ENCODE measurements at places on chromosomes 1 and 21.
A peak's percentile ranks its signal among the peaks of the same experiment; 100 is the strongest.

- DNase-seq, result no peak
These were observed 86.4 kb upstream of the JUN start for GRCh38 chr1:58870298-58870676.

DNA sequence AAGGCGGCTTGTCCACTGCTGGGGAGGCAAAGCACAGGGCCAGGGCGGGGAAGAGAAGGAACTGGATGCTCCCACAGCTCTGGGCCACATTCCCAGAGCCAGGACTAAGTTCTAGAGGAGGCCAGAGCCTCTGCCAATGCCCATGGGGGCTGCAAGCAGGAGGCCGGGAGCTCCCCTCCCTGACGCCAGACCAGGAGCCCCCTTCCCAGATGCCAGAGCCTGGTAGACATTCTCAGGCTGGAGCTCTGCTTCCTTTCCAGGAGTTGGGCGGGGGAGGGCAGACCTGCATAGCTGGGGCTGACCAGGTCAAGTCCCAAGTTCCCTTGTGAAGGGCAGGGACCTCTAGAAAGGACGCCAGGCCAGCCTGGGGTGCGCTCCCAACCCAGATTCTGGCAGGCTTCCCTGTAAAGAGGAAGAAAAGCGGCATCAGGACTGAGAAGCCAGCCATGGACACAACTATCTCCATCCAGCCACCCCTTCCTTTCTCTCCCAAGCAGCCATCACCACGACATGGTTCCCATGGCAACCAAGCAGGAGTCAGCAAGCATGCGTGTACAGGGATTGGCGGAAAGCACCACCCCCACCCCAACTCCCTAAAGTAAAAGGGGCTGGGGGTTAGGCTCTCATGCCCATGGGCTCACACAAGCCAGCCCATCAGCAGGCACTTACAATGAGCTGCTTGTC is 13.4 kb downstream of the KIF21B start:
- DNase-seq, result no peak

DNA sequence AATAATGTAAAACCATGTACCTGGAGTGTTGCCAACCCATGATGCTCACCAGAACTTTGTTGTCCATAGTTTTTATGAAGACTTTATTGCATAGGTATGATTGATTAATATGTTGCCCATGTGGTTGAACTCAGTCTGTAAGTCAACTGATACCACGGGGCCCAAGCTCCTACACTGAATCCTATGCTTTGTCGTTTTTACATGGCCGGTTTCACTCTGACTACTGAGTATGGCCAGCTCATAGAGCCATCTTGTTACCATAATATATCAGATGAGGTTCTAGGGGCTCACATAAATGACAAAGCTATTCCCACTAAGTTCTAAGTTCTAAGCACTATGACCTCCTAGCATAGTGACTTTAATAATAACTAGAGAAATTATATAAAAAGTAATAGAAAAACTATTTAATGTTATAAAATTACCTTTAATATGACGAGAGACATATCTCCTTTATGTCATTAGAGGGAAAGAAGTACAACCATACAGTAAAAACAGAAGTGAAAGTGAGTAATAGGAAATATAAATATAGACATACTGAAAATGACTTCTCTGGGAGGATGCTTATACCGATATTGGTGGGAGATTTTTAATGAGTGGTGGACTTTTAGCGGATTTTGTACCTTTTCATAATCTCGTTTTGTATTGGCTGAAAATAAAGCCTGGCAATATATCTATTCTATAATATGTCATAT is 983.4 kb upstream of the PRMT6 start:
- DNase-seq, result no peak

GRCh38 chr1:33086384-33086850 is 5.5 kb downstream of the AZIN2 start:
- DNase-seq, result peak; percentile 44

DNA sequence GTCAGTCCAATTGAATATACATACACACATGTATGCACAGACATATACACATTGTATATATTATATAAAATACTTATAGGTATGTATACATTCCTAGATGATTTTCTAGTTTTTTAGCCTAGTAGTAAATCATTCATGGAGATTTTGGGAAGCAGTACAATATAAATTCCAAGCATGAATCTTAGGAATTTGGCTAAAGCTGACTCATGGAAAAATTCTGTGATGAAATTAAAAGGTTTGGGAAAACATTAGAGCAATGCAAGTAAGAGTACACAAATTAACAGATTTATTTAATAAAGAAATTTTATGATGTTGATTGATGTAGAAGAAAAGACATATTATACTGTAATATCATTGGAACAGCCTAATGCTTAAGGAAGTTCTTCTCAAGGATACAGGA is 43.7 kb upstream of the PTGFR start:
- DNase-seq, result no peak

- no peak for DNase-seq
These were observed 136.2 kb downstream of the PSMG1 start for GRCh38 chr21:39047046-39047445.

GRCh38 chr1:205306929-205307566 is 14.5 kb downstream of the NUAK2 start:
- DNase-seq, result no peak

- no peak for DNase-seq
These were observed 8.6 kb downstream of the TMED5 start for GRCh38 chr1:93171549-93172034.

- DNase-seq, result no peak
These were observed 282.3 kb downstream of the TTLL7 start for GRCh38 chr1:83716641-83717040.

GRCh38 chr1:86645851-86646250 is 58.5 kb upstream of the SH3GLB1 start:
- no peak for DNase-seq

DNA sequence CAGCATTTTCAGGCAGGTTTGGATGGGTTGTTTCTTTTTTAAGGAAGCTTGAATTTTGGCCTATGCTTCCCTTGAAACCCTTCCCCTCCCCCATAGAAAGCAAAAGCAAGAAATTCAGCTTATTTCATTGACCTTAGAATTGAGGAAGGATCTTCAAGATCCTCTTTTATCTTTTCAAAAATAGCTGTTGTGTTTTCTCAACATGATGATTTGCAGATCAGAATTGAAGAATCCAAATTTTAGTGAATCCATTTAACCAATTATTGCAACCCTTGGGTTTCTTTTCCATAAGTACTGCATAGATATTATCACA is 73.7 kb downstream of the LRRC8C start:
- no peak for DNase-seq

DNA sequence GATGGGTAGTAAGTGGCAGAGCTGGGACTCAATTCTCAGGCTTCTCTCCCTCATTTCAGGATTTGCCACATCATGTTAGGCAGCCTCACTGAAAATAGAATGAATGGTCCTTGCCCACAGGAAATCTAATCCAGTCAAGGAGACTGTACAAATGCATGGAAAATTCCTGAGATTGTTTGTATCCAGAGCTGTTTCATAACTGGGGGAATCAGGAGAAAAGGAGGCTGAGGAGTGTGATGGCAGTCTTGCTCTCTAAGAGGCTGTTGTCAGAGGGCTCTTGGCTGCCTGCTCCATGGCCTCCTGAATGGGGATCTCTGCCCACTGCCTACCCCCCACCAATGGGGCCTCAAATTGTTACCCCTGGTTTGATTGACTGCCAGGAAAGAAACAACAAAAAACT is 141.9 kb upstream of the TNR start:
- DNase-seq, result no peak

GRCh38 chr1:166844791-166845190 is 5.5 kb downstream of the POGK start:
- no peak for DNase-seq

- no peak for DNase-seq
These were observed 176.1 kb upstream of the TMEM51 start for GRCh38 chr1:14977338-14977931.

DNA sequence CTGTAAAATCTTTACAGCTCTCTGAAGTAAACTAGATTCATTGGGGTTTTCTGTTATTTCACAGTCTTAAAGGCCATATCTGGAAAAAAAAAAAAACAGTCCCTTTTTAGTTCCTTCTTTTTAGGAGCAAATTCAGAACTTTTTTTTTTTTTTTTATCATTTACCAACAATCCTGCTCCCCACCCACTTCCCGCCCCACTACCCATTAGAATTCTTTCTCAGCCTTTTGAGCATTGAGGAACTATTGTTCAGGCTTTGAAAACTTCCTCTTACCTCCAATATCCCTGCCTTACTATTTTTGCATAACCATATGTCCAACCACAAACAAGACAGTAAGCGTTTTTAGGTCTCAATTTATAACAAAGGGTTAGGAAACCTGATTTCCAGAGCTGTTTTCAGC is 330.1 kb downstream of the PLPP3 start:
- DNase-seq, result no peak

- DNase-seq, result no peak
These were observed 35.2 kb downstream of the TGFB2 start for GRCh38 chr1:218380125-218380977.

DNA sequence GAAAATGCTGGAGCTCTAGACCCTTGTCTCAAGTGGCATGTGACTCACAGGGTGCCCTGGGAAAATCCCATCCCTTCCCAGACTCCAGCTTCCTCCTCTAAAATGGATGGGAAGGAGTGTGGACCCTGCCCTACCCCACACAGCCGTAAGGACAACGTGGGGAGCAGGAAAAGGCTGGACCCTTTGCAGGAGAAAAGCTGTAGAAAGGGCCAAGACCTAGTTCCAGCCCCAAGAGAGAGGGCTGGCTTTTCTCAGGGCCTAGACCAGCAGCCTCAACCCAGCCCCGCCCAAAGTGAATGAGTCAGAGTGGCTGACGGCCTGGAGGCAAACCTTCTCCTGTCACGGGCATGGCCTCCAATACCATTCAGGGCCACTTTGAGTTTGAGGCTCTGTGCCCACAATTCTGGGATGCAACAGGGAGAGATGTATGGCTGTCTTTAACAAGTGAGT is 1.1 kb downstream of the LAMB3 start:
- DNase-seq, result peak; percentile 82

DNA sequence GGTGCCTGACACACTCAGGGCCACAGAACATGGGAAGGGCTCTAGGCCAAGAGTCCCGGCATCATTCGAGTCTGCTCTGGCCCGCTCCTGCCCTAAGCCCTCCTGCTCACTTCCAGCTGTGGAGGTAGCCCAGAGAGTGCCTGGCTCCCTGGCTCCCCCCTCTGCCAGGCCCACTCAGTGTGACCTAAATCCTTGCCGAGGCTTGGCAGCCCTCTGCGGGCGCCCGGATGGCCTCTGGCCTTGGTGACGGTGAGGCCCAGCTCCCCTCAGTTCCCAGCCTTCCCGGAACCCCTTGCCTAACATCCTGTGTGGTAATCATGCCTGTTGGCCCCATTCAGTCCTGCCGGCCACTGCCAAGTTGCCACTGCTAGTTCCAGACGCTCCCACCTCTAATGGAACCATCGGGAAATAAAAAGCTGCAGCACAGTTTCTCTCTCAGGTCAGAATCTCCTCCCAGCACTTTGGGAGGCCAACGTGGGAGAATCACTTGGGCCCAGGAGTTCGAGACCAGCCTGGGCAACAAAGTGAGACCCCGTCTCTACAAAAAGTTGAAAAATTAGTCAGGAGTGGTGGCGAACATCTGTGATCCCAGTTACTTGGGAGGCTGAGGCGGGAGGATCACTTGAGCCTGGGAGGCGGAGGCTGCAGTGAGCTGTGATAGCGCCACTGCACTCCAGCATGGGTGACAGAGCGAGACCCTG is 1.2 kb upstream of the H6PD start:
- no peak for DNase-seq

GRCh38 chr1:193408782-193409293 is 222.4 kb upstream of the B3GALT2 start:
- no peak for DNase-seq

GRCh38 chr1:12597792-12598191 is 20.2 kb downstream of the DHRS3 start:
- DNase-seq, result no peak

DNA sequence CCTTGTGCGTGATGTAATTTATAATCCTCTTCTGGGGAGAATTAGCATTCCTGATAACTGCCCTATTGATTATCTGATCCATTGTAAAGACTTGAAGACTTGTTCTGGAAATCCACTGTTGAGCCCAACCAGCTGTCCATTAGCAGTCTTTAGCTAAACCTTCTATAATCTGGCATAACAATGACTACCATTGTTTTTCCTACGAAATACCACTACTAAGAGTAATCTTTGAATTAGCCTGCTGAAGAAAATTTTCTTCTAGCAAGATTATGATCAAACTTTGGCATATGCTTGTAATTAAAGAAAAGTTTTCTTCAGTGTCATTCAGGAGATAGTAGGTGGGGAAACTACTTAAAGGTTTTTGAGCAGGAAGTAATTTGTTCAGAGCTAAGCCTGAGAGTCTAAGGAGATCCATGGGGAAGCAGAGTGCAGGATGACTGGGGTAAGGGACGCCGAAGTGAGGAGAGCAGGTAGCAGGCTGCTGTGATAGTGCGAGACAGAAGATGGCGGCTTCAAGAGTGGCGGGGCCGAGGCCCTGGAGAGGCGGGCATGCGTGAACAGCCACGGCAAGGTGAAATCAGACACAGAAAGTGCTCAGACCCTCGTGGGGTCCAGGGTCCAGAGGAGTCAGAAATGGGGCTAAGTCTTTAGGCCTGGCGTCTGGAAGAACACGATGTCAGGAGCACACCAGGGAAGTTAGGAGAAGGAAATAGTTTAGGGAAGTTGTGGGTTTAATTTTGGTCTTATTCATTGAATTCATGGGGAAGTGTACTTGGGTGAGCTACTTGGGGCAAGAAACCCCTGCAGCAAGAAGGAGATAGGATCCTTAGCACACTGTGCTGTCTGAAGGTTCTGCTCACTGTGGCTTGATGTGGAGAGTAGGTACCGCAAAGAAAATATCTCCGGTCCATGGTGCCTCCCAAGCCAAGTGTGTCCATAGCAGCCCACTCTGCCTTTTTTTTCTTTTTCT is 112.6 kb upstream of the ADAR start:
- DNase-seq, result no peak

DNA sequence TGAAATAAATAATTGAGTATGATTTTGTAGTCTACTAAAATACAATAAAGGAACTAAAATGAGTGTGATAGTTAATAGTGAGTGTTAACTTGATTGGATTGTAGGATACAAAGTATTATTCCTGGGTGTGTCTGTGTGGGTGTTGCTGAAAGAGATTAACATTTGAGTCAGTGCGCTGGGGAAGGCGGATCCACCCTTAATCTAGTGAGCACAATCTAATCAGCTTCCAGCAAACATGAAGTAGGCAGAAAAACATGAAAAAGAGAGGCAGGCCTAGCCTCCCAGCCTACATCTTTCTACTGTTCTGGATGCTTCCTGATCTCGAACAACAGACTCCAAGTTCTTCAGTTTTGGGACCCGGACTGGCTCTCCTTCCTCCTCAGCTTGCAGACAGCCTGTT is 1716.6 kb downstream of the MRPL39 start:
- no peak for DNase-seq

- peak; percentile 93 for DNase-seq
These were observed at the start of gene CTBS for GRCh38 chr1:84573967-84574842. TSS of gene CTBS (minus strand) at chr1:84574440. CDS start at chr1:84574415, 25 bp downstream.

DNA sequence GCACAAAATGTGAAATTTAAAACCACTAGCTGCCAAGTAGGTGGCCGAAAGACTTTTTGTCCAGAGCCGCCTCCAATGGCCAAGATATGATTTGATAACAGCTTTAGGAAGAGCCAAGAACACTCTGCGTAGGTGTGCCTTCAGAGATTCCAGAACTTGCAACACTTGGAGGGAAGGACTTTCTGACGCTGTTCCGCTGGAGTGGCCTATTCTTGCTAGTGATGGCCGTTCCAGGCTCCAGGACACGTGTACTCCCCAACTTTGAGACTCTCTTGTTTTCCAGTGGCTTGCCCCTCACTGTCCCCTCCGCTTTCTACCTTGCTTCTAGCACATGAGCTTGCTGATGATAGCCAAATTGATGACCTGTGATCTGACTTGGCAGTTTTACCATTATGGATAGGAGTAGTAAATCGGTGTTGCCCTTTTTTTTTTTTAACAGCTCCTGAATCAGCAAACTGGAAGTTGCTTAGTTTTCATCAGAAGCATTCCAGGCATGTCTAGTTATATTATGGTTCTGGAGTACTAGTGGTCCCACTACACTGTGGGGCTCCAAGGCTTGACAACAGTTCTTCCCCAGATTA is 1.0 kb downstream of the PRDX6 start:
- no peak for DNase-seq

Data from activated CD4-positive, alpha-beta T cell treated with anti-CD3 and anti-CD28 coated beads, Interleukin-10, Interleukin-2, amounts not matched to agents 100 ng/mL and 50 ng/mL, durations not matched to agents 16 hours and 8 hours (primary cell).